NCI-H187 treated with DMSO at 0.1 percent for 48 hours (cell line): ENCODE measurements at places on chromosomes 11 and 22.

GRCh38 chr11:104876861-104877431 is 21.3 kb downstream of the CASP12 start:
- no peak for DNase-seq

GRCh38 chr11:66593303-66593635 is 284 bp downstream of the CCS start:
- no peak for DNase-seq

DNA sequence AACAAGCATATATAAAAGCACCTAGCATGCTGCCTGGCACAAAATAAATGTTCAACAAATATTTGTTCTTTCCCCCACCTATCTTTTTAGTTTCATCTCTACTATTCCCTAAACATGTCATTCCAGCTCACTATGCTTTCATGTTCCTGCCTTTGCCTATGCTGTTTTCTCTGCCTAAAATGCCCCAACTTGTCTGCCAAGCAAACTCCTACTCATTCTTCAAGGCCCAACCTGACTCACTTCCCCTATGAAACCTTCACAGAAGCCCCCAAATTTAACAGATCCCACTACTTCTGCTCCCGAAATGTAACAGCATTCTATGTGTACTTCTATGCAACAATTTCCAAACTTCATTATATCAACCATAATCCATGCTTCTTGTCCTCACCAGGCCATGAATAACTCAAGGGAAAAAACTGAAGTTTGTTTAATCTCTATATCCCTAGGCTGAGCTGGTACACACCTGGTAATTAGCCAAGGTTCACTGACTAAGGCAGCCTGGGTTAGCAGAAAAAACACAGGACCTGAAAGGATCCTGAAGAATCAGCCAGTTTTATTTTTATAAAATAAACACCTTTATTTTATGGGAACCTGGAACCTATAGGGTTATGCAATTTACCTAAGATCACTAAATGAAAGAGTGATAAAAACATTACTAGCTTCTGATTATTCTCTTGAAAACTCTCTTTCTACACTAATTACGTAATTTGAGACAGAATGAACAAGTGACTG is 72.2 kb downstream of the PAK1 start:
- DNase-seq: no peak

GRCh38 chr22:32958001-32958400 is 100.2 kb downstream of the SYN3 start:
- DNase-seq: no peak

GRCh38 chr22:49540084-49540912 is 287.4 kb downstream of the BRD1 start:
- no peak for DNase-seq

- DNase-seq: no peak
These were observed 125.3 kb downstream of the APOL5 start for GRCh38 chr22:35842954-35843353.

DNA sequence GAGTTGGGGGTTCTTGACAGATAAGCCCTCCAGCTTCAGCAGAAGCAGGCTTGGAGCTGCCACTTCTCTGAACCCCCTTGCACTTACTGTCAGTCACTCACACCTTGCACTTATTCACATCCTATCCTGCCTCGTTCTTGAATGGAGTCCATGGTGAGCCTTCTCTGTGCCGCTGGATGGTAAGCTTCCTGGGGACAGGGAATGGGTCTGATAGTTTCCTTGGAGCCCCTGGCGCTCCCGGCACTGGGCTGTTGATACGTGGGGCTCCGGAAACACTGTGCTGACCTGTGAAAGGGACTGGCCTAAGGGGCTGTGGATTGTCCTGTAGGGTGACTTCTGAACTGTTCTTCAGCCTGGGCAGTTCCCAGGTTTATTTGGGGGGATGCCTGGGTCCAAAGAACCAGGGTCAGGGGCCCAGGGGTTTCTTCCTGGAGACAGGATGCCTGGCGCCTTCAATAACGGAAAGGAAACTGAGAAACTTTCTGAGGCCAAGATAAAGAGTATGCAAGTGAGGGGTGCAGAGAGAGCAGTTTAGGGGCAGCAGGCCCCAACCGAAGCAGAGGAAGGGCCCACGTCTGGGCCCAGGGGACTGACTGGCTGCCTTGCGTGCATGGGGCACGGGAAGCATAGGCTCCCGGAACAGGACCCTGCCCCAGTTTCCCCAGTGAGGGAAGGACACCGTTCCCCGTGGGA is 709 bp upstream of the ST3GAL4 start:
- DNase-seq: no peak

GRCh38 chr22:31080164-31080847 is 812 bp upstream of the SMTN start:
- no peak for DNase-seq

DNA sequence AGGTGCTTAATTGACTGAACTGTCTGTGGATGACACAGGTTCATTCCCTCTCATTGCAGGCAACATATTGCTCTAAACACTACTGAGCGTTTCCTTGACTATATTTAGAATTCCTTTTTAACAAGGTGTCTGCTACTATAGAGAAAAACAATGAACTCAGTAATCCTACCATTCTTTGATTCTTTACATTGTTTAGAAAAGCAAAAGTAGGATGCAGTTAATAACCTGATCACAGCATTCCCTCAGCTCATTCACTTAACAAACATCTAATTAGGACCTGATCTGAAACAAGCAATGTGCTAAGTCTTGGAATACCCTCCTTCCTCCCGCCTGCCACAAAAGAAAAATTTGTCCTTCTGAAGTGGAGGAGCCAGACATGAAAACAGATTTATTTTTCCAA is 313.1 kb downstream of the LRRC4C start:
- DNase-seq: no peak

GRCh38 chr11:117096201-117096991 is 1.8 kb downstream of the SIK3 start:
- no peak for DNase-seq

DNA sequence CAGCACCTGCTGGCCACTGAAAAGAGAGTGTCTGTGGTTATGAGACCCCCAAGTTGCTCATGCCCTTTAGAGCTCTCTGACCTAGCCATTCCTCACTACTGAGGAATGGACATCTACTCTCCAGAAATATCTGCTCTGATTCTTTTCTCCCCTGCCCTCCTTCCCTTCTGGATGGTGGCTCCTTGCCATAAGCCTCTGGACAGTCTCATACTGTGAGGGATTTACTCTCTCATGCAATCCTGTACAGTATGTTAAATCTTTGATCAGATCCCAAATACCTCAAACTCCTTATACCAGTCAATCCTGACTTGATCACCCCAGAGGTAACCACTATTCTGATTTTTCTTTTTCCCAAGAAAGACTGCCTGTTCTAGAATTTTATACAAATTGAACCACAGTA is 80.7 kb downstream of the ARHGAP20 start:
- DNase-seq: no peak

GRCh38 chr11:74896311-74896710 is 52.6 kb downstream of the XRRA1 start:
- DNase-seq: no peak

DNA sequence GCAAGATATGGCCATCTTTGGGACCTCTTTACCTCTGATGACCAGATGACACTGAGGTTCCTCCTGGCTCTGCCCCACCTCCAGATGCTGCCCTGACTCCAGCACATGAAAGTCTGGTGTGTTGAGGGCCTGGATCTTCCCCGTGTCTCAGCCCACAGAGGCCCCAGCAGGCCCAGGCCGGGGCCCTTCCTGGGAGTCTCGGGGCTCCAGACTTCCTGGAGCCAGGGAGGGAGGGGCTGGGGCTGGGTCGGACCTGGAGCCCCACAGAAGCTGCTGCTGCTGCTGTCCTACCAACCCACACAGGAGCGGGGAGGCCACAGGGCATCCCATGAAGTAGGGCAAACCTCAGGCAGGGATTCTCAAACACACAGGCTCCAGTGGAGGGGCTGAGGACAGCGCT is 32.2 kb upstream of the WNT11 start:
- DNase-seq: no peak

DNA sequence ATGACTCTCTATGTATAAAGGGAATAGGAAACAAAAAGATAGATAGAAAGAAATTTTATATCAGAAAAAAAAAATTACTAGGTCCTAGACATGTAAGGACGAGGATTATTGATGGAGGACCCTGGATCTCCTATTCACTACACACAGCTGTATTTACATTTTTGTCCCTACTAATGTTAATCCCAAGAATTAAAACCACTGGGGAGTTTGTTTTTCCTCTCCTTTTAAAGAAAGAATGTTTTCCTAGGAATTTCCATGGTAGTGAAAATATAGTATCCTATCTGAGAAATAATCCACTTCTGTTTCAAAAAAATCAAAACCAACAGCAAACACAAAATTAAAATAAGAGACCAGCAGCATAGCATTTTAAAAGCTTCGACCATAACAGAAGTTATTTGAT is 41.1 kb downstream of the PDGFD start:
- no peak for DNase-seq

GRCh38 chr22:39624501-39624821 is 53.9 kb downstream of the CACNA1I start:
- no peak for DNase-seq

DNA sequence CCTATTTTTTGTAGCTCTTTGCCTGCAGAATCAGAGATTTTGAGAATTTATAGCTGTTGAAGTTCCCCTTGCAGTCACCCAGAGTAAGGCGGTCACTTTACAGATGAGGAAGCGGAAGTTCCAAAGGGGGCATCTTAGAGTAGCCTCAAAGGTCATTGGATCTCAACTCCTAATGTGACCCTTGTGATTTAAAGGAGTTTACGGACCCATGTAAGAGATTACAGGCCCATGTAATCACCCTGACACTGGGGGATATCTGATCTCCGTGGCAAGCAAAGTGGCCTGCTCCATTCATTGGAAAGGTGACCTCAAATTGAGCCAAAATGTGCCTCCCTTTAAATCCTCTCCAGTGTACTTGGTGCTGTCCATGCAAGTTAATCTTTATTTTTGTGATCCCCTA is 15.7 kb downstream of the P2RX3 start:
- DNase-seq: no peak

GRCh38 chr22:23282089-23282501 is 101.8 kb downstream of the BCR start:
- DNase-seq: no peak

DNA sequence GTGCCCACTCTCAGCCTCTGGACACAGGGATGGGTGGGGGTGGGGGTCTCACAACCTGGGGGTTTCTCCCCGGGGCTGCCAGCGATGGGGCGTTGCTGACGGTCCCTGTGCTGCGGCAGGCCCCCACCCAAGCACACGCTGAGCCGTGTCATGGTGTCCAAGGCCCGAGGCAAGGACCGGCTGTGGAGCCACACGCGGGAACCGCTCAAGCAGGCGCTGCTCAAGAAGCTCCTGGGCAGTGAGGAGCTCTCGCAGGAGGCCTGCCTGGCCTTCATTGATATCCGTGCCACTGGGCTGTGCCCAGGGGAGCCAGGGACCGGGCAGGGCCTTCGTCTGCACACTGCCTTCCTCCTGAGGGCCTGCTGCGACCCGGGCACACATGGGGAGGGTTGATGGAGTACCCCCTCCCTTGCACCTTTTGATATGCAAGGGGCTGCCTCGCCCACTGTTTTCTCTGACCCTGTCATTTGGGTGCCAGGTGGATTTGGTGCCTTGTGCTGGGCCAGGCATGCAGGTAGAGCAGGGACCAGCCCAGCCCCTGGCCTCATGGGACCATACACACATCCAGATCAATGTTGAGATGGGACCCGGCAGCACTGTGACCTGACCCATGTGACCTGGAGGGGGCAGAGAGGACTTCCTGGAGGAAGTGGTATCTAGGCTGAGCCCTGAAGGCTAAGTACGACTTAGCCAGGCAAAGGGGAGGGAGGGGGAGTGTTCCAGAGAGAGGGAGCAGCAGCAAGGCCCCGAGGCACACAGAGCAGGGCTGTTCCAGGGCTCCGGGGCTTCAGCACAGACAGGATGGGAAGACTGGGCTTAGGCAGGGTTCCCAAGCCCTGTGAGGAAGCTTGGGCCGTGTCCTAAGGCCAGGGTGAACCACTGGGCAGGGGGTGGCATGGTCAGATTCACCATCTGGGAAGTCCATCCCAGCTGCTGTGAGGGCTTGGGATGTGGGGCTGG is 75.2 kb downstream of the MYO7A start:
- DNase-seq: no peak

DNA sequence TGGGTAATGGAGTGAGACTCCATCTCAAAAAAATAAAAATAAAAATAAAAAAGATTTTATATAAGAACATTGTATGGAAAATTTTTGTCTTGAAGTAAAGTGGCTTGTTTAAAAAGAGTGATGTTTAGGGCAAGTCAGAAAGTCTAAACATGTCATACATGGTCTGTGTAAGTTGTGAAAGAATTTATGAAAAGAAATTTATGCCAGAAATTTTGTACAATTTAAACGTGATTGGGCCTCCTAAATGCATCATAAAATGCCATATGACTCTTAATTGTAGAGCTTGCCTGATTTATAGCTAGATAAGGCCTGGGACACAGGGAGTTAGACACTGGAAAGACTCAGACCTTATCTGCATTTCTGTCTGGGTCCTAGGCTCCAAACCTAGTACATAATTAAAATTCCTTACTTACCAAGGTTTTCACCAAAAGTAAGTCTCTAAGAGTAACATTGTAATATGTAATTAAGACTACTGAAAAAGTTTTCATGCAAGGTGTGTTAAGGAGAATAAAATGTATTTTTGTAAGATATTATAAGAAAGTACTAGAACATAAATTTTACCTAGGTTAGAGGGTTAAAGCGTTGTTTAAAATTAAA is 110.5 kb downstream of the AASDHPPT start:
- DNase-seq: no peak

DNA sequence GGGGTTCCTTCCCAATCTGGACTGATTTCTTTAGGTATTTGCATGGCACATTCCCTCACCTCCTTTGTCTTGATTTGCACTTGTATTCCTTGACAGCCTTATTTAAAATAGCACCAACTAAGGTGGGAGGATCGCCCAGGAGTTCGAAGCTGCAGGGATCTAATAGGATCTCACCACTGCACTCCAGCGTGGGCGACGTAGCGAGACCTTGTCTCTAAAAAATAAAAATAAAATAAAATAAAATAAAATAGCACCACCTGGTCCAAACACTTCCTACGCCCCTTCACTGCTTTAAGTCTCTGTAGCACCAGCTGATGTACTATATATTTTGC is 775 bp downstream of the SLC2A11 start:
- no peak for DNase-seq
